ENCODE measurements at places on chromosomes 4 and X. TPM values are rescaled to one million over a fixed set of nuclear protein-coding genes. Genes with fewer than 3 reads are reported as not detected.

- DNase-seq = no peak
These were observed 109.1 kb downstream of the EPHA5 start for GRCh38 chr4:65561164-65561563.

DNA sequence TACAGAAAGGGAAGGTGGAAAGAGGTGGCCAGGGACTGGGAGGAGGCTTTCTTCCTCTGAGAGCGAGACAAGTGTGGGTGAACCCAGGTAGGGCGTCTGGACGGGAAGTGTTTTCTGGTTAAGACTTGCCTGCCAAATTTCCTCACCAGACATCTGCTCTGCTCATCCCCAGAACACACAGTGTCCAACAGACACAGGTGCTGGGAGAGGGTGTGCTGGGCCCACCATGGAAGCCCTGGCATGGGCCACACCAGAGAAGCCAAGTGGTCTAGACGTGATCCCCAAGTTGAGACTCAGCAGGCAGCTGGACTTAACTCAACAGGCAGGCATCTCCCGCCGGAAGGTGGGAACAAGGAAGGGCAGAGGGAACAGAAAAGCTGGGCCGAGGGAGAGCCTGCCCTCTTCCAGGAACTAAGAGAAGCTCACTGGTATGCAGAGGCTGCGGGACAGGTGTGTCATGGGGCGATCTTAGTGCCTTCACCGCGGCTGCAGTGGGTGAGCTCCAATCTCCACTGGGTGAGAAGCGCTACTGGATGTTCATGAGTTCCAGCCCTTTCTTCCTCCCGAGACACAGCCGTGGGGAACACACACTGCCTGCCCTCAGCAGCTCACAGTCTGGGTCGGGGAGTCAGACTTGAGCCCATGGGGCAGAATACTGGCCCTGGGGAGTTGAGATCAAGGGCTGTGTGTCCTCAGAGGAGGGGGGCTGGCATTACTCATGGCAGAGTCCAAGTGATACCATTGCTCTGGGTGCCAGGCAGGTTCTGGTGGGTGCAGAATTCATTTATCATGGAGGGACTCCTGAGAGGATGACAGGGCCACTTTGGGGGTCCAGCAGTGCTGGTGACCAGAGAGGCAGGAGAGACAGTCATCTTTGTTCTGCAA, 110.2 kb downstream of the CPZ start:
- DNase-seq = no peak

- no peak for DNase-seq
These were observed 182.9 kb downstream of the ZIC3 start for GRCh38 chrX:137748827-137749226.

GRCh38 chr4:116328261-116328860, 757.0 kb downstream of the TRAM1L1 start:
- DNase-seq = no peak

DNA sequence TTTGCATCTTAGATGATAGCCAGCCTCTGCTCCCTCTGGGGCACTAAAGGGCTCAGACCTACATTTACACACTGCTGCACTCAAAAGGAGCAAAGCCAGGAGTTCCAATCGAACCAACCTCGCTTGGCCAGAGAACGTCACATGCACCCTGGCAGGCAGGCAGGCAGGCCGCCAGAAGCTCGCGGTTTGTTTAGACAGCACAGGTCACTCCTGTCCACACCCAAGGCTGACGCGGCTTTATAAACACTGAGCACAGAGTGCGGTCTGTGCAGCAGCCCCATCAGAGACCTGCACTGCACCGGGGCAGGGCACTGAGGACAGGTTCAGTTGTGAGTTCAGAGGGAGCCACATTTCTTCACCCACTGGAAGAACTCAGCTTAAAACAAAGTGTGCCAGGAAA, 143.9 kb downstream of the BCOR start:
- no peak for DNase-seq

DNA sequence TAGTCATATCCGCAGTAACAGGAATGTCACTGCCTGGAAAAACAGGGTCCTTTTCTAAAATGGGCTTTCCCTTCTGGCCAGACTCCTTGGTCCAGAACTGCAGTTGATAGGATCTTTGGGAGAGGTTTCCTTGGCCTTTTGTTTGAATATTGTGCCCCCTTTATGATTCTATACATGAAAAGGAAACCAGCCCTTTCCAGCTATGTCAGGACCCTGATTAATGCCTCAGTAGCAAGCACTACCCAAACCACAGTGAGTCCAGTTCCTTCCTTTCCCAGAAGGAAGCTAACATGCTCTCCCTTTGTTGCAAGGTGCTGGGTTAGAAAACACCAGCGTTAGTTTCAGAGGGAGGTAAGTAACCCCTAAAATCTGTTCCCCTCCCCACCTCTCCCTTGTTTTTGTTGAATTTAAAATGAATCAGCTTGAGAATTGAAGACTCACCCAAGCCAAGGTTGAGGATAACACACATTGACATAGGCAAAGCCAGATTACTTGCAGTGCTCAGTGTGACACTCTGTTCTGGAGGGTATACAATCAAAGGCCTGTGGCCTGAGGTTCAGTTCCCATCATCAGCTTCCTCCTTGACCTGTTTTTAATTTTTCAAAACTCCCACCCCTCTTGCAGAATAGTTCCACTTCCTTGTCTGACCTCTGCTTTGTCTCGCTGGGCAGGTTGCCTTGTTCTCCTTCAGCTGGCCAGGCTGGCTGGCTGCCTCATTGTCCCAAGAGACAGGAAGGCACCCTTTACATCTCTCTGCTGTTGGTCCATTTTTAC, 87.6 kb upstream of the PLAC1 start:
- no peak for DNase-seq

- no peak for DNase-seq
These were observed 225.8 kb upstream of the SFRP2 start for GRCh38 chr4:154014407-154015321.

GRCh38 chr4:124682384-124682783, 30.1 kb downstream of the ANKRD50 start:
- no peak for DNase-seq

DNA sequence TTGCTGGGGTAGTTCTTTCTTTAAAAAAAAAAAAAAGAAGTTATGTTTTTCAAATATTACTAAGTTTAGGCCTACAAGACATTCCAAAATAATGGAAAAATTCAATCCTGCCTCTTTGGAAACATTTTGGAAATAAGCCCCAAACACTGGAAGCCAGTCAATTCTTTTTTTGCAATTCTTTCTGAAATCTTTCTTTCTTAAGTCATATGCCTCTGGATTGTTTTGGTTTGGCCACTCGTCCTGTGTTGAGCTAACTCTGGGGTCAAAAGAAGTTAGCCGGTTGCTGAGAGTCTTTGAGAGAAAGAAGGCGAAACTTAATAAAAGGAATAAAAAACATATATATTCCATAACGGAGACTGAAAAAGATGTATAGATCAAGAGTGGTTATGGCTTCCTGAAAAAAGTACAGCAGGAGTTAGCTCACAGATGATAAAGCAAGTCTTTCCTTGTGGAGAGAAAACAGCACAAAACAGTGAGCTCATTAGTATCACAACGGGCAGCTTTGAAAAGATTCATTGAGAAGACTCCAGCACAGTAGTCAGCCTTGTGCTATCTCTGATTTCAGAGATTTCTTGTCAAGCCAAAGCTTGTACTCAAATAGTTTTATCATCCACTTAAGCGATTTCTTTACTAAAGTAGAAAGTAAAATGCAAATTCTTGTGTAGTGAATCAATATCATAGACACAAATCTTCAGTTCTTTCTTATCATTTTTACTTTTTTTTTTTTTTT, 64.8 kb downstream of the PLS3 start:
- DNase-seq = no peak

DNA sequence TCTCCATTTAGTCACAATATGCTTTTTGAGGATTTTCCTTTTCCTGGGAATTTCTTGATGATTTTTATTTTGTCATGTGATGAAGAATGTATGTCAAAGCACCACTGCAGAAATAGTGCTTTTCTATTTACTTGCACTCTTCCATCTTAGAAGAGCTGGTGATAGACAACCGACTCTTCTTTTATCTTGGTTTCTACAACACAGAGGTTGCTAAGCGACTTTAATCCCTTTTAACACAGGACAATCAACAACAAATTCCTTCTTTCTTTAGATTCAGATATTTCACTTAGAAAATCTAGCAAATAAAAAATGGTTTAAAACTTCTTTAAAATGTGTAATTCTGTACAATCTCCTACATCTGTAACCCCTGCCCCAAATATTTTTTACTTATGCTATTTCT, 34.6 kb downstream of the TET2 start:
- DNase-seq = no peak

GRCh38 chr4:19888587-19888986, 363.1 kb upstream of the SLIT2 start:
- DNase-seq = no peak

GRCh38 chrX:23953908-23954269, 46.1 kb downstream of the CXorf58 start:
- no peak for DNase-seq

DNA sequence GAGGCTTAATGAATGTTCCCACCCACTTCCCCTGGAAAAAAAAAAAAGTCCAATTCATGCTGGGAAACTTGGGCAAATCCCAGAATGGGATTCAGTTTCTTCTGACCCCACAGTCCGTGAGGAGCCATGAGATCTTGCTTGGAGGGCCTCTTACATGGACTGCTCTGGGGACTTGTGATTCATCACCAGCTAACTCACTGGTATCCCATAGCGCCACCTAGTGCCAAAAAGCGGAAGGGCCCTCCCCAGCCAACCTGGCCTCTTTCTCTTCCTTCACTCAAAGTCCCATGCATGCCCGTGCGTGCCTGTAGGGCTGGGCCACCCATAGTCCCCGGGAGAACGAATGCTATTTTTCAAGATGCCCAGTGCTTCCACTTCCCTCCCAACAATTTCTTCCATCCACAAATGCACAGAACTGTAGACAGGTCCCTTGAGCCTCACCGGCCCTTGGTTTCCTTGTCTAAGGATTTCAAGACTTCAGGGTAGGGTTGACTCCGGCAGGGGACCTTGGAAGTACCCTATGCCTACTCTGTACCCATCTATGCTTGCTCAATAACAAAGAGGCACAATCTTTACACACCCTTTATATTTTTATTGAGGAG, 5.1 kb downstream of the RTL5 start:
- peak; percentile 84 for DNase-seq

- DNase-seq = no peak
These were observed 16.4 kb downstream of the SPIN2B start for GRCh38 chrX:57104921-57105398.

GRCh38 chr4:113069212-113069892, 19.9 kb downstream of the ANK2 start:
- DNase-seq = no peak

DNA sequence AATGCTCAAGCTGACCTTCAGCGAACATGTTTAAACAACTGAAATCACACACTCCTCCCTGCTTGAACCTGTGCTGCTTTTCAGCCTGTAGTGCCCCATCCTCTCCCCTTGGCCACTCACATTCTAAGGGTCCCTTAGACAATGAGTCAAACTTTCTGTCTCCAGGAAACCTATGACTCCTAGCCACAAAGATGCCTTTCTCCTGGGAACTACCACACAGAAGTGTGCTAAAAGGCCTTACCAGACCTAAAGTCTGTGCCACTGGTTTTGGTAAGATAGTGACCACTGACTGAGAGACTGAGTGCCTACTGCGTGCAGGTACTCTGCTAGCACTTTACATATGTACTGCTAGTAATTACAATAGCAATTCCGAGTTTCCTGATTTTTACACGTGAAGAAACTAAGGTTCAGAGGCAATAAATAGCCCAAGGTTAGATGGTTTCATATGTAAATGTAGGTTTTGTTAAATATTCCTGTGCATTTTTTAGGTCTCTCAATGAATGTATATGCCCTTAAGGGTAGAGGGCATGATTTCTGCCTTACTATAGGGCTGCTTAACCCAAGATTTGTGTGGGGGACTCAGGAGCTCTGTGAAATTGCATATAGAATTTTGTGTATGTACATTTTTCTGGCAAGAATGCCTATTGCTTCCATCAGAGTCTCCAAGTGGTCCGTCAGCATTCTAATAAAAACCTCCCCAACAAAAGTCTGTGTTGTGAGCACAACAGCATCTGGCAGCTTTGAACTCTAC, 71.1 kb downstream of the NSG1 start:
- DNase-seq = no peak

DNA sequence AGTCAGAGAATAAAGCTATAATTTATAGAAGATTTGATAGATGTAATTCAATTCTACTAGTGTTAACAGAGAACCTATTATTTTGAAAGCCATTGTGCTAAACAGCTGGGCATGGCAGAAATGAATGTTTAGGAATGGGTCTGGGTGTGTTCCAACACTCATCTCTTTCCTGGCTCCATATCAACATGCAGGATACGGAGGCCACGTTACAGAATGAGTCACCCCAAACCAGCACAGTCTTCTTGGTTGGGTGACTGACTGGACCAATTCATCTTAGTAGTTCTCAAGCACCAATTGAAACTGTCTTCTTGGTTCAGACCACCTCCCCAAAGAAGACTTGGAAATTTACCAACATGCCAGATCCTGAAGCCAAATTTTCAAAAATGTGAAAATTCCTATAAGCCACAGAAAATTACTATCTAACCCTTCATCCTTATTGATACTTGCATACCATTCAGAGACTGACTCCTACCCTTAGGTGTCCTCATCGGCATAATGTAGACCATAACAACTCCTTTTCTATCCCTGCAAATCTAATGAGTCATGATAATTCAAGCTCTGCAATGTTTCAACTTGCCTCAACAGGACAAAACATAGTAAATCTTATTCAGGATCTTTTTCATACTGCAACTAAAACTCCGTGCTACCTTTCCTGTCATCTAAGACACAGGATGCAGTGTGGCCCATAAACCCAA, 52.0 kb upstream of the ATOH1 start:
- DNase-seq = no peak

- no peak for DNase-seq
These were observed 6.7 kb downstream of the TCEAL9 start for GRCh38 chrX:103363046-103363445.

- no peak for DNase-seq
These were observed 21.1 kb downstream of the ZBTB49 start for GRCh38 chr4:4311193-4311592.

DNA sequence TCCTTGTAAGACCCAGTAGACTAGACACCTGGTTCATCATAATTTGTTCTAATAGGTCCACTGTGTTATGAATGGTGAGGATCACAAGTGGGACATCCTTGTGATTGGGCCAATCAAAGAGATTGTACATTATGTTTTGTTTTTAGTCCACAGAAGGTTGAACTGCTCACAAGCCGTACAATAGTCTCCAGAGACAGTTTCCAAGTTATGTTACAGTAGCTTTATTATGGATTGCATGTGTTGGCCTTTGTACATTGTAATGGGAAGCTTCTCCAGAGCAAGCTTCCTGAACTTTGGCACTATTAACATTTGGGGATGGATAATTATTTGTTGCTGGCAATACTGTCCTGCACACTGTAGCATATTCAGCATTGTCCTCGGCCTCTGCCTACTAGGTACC, 86.1 kb downstream of the MAGEB10 start:
- no peak for DNase-seq

The PFKFB1 gene
- 0.77 TPM for total RNA-seq

The SYP gene
- total RNA-seq = 10.8 TPM

The PHOX2B gene
- 28.4 TPM for total RNA-seq

The SHROOM3 gene
- total RNA-seq = 36.4 TPM

The TMPRSS11B gene
- not detected for total RNA-seq

The SMIM10L2A gene
- total RNA-seq = 3.5 TPM

The STIM2 gene
- 30.5 TPM for total RNA-seq

The CPLX1 gene
- 2.5 TPM for total RNA-seq

The DCAF12L1 gene
- total RNA-seq = 0.89 TPM

The DUSP9 gene
- total RNA-seq = 1.7 TPM

The TENT5D gene
- total RNA-seq = not detected

The CLGN gene
- total RNA-seq = 16.1 TPM

The SSX2 gene
- not detected for total RNA-seq

The ANOS1 gene
- total RNA-seq = 18.8 TPM

The GYPE gene
- not detected for total RNA-seq

The CDS1 gene
- total RNA-seq = 1.1 TPM

The DEFB131A gene
- total RNA-seq = not detected

The CLDN34 gene
- total RNA-seq = 0.33 TPM

The H2AZ1 gene
- 801 TPM for total RNA-seq

The GLRB gene
- total RNA-seq = 8.4 TPM
